ENCODE measurements at places on chromosomes 12 and 14.

DNA sequence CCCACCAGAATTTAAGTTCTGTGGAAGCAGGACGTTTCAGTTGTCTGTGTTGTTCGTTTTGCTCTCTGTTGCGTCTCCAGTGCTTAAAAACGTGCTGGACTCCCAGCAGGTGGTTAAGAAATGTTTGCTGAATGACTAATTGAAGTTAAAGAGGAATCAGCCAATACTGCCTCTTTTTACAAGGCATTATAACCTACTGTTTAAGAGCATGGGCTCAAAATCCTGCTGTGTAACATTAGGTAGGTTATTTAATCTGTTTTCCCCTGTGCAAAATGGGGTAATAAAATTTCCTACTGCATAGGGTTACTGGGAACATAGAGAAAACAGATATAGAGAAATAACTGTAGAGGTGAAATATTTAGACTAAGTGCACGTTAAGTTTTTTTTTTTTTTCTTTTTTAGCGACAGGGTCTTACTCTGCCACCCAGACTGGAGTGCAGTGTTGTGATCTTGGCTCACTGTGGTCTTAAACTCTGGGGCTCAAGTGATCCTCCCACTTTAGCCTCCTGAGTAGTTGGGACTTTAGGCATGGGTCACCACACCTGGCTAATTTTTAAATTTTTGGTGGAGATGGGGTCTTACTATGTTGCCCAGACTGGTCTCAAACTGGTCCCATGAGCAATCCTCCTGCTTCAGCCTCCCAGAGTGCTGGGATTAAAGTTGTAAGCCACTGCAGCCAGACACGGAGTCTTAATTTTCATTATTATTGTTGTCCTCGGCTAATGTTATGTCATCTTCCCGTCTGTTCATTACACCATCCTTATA, 139.4 kb upstream of the PRICKLE1 start:
- DNase-seq, result no peak

GRCh38 chr12:62722971-62723680, 211.8 kb downstream of the PPM1H start:
- DNase-seq, result no peak

GRCh38 chr12:75479963-75480461, 543 bp upstream of the GLIPR1 start:
- peak; percentile 39 for DNase-seq

GRCh38 chr12:50234347-50234746, 49.0 kb downstream of the LIMA1 start:
- DNase-seq, result no peak

DNA sequence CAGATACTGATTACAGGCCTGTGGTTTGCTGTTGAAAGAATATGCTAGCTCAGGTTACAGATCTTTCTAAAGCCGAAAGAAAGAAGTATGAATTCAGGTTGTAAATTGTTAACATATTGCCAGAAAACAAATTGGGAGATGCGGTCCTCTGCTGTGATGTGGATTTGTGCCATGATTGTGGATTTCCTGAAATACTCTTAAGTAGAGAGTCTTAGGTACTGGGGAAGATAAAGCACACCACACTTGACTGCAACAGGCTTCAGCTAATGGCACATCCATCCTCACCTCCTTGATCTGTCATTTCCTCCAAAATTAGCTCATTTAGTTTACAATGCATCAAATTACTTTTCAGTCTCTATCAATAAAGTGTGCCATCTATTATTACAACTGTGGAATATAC, 279.2 kb downstream of the SYT1 start:
- DNase-seq, result no peak

DNA sequence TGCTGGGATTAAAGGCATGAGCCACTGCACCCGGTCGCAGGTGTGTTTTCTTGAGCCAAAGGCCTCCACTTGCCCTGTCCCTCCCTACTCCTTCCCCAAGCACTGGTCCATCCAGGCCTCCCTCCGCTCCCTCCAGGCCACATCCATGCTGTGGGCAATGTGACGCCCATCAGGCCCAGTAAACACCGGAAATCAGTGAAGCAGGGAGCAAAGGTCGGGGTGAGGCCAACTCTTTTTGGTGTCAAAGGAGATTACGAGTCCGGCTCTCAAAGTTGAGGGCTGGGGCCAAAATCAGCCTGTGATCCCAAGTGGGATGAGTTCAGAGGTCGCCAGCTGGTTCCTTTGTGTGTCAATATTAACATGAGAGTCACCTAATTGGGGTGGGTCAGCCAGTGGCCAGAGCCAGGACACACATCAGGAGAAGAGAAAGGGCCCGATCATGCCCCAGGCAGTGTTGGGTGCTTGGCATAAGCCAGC, 195.7 kb downstream of the RBM19 start:
- no peak for DNase-seq

DNA sequence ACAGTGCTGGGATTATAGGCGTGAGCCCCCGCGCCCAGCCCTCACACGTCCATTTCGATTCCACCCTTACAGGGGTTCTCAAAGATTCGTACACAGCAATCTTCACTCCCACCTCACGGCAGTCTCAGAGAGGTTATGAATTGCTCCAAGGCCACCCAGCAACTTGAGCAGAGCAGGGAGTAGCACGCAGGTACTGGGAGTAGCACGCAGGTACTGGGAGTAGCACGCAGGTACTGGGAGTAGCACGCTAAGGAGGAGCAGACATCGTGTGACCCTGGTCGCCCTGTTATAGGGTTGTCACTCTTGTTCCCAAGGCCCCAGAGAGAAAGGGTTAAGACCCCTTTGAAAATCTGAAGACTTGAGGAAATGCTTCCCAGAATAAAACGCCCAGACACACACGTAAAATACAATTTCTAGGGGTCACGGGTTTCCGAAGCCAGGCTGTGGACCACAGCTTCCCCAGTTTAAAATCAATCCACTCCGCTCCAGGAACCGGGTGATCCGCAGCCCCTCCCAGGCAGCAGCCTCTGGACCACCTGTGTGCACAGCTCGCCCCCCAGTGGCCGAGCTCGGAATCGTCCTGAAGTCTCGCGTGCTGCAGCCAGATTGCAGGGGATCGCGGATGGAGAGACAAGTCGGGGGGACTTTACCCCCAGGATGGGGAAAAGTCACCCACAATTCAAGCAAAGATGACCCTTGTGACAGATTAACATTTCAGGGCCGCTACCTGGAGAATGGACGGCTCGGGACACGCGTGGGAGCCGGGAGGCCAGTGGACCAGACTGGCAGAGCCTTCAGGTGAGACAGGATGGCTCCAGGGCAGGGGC, 92.0 kb downstream of the SCARB1 start:
- DNase-seq, result peak; percentile 84

DNA sequence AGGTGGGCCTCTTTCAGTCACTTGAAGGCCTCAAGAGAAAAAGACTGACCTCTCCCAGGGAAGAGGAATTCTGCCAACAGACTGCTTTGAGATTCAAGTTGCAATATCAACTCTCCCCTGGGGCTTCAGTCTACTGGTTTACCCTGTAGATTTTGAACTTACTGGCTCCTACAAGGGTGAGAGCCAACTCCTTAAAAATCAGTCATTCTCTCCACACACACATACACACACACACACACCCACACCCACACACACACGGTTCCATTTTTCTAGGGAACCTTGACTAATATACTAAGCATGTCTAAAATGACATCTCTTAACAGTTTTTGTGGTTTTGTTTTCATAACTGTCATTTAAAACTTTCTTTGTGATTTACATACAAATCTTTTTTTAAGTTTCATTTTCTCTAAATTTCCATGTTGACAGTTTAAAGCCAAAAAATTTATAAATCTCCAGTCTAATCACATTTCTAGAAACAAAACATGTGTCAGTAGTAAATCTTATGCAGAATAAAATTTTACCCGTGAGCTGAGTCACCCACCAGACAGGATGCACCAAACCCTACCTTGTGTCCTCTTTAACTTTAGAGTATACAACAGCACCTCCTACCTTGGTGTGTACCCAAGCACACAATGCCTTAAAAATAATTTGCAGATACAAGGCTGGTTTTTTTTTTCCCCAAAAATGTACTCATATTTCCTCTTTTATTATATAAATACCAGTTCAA, 394.6 kb downstream of the AEBP2 start:
- no peak for DNase-seq

DNA sequence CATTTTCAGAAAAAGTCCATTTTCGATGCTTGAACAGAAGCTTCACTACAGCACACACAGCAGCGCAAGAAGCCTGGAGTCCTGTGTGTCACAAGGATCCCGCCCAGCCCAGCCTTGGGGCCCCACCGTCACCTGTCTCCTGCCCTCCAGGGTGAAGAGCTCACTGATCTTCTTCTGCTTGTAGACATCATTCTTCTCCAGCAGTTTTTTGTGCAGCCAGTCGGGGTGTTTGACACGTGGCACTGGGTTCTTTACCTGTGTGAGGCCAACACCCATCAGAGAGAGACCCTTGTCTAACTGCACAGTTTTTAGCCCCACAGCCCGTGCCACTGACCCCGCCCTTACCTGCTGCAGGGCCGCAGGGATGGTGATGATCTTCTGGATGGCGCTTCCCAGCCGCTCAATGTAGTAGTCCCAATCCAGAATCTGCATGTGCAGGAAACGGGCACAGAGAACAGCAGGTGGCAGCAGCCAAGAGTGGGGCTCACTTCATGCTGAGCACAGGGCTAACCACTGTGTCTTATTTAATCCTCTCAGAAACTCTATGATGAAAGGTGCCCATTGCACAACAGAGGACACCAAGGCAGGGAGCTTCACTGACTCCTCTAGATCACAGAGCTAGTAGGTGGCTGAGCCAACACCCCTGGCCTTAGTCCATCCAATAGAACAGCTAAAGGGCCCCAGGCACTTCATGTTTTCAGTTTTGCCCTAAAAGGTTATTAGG, 30.0 kb downstream of the POLE start:
- DNase-seq, result no peak

GRCh38 chr12:63420206-63420644, 248.1 kb downstream of the DPY19L2 start:
- DNase-seq, result peak; percentile 22

DNA sequence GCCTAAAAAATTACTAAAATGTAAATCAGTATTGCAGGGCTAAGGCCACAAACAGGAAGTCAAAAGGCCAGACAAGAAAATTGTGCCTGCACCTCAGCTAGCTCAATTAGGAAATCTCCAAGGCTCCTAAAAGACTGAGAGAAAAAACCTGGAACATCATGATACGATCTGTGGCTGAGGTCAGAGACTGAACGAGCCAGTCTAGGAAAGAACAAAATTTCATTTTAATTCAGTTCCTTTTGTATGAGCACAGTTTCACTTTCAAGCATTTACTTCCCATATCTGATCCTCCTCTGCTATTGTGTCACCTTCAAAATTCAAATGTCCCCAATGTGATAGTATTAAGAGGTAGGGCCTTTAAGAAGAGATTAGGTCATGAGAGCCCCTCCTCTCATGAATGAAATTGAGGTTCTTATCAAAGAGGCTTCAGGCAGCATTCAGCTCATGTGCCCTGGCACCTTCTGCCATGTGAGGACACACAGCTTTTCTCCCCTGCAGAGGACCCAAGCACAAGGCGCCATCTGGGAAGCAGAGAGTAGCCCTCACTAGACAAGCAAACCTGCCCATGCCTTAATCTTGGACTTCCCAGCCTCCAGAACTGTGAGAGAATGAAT, 14.8 kb downstream of the PRKAB1 start:
- DNase-seq, result no peak

GRCh38 chr12:48126953-48127630, 7.9 kb downstream of the PFKM start:
- DNase-seq, result no peak

DNA sequence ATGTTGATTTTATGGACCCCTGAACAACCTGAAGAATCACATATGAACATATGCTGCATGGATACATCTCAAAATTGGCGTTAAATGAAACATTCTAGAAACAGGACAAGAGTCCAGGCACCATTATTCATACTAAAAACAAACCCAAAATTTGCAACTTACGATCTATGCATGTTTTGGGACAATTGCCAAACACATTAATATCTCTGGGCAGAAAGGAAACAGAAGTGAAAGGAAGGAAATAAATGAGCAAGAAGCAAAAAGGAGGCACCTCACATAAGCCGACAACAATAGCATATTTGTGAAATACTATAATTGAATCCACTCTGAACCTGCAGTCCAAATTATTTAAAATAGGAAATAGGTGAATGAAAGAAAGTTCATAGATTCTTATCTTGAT, 1505.3 kb downstream of the AACS start:
- no peak for DNase-seq

GRCh38 chr14:104075530-104076151, 9.9 kb upstream of the ASPG start:
- no peak for DNase-seq

GRCh38 chr14:75492832-75493591, 29.3 kb upstream of the BATF start:
- DNase-seq, result no peak

- DNase-seq, result no peak
Measured at GRCh38 chr14:54944737-54945391, 42.2 kb upstream of the GCH1 start.

DNA sequence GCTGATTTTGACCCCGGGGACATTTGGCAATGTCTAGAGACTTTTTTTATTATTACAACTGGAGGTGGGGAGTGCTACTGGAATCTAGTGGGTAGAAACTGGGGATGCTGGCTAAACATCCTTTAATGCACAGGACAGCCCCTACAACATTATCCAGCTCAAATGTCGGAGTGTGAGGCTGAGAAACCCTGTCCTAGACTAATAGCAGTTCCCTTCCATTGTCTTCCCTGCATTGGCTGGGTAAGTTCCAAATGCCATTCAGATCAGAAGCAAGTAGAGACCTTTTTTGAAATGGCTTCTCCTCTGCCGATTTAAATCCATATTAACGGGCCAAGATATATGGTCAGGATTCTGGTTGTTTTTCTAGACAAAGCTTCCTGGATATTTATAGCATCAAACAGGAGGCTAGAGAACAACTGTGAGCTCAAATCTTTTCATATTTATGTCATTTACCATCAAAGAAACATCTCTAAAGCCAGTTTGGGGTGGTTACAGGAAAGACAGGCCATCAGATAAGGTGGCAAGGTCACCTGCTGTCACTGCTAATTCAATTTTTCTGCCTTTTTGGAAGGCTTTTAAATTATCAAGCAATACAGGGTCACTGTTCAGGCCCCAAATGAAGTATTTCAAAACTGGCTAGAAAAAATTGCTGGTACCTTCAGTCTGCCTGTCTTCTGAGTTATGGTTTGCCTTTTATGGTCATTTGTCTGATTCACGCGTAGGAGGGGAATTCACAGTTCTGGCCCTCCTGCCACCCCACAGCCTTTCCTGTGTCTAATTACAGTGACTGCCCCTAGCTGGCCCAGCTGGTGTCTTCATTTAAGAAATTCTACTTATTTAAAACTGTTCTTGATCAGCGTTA, 20.1 kb upstream of the AKAP5 start:
- peak; percentile 50 for DNase-seq

- no peak for DNase-seq
Measured at GRCh38 chr12:67702136-67702535, 53.6 kb downstream of the DYRK2 start.

GRCh38 chr12:14723763-14724162, 27.4 kb upstream of the GUCY2C start:
- DNase-seq, result peak; percentile 18

GRCh38 chr14:51079085-51079484, 15.8 kb downstream of the TRIM9 start:
- no peak for DNase-seq

GRCh38 chr14:80602946-80603345, 338.6 kb downstream of the CEP128 start:
- no peak for DNase-seq

Measured in GM06990 (cell line).